ENCODE measurements at places on chromosomes 3 and 15.
A peak's percentile ranks its signal among the peaks of the same experiment; 100 is the strongest.

GRCh38 chr15:80556694-80557367, 138.3 kb upstream of the ABHD17C start:
- no peak for DNase-seq

- no peak for DNase-seq
Observed at GRCh38 chr3:33006081-33006480, 54.6 kb downstream of the CCR4 start.

DNA sequence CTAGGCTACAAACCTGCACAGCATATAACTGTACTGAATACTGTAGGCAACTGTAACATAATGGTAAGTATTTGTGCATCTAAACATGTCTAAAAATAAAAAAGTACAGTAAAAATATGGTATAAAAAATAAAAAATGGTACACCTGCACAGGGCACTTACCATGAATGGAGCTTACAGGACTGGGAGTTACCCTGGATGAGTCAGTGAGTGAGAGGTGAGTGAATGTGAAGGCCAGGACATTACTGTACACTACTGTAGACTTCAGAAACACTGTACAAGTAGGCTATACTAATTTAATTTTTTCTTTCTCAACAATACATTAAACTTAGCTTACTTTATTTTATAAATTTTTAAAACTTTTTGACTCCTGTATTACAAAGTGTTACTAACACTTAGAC, 265.3 kb downstream of the KLF13 start:
- no peak for DNase-seq

DNA sequence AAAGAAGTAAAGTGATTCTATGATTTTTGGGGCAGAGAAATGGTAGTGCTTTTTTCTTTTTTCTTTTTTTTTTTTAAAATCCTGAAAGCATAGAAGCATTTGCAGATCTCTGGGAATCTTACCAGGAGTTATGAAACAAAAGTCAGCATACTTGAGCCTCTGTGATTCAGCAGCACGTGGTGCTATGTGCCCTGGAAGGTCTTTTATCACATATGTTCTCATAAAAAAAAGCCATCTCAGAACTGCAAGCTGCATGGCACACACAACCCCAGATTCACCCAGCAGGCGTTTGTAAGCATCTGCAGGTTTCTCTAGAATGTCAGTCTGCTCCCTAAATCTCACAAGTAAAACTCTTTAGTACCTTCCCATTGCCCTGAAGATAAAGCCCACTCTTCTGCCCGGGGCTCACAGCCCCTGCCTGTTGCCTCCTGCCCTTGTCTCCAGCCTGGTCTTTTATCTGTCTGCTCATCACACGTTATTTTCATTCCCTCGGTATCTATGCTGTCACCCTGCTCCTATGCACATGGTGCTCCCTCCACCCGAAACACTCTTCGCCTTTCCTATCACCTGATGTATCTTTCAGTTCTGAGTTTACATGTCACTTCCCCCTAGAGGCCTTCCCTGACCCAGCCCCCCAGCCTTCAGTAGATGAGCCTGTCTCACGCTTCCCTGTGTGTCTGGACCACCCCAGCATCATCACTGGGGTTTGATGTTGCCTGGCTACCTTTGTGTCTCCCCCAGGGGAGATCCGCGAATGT, 72.4 kb downstream of the CHDH start:
- DNase-seq, result peak; percentile 37

DNA sequence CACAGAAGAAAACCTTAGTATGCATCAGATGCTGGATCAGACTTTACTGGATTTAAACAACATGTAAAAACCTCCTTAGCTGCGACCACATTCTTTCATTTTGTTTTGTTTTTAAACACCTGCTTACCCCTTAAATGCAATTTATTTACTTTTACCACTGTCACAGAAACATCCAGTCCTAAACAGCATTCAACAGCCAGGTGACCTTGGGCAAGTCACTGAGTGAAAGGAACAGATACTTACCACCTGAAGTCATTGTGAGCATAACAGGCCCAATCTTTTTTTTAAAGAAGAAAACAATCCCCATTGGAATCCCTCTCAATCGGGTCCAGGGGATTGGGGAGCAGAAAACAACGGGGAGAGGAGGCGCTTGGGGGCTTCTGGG, 390 bp downstream of the STARD5 start:
- DNase-seq, result no peak

DNA sequence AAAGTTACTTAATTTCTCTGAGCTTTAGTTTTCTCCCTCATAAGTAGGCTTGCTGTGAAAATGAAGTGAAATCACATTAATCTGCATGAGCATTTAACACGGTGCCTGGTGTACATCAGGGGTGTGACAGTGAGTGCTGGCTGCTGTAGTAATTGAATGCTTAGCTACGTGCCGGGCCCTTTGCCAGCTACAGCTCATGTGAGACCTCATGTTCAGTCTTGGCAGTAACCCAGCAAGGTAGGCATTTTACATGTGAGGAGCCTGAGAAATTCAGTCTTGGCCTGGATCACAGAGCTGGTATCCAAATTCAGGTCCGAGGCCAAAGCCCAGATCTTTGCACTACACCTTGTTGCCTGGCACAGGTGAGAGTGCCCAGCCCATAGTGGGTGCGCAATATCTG, 9.1 kb downstream of the GHRL start:
- DNase-seq, result no peak

DNA sequence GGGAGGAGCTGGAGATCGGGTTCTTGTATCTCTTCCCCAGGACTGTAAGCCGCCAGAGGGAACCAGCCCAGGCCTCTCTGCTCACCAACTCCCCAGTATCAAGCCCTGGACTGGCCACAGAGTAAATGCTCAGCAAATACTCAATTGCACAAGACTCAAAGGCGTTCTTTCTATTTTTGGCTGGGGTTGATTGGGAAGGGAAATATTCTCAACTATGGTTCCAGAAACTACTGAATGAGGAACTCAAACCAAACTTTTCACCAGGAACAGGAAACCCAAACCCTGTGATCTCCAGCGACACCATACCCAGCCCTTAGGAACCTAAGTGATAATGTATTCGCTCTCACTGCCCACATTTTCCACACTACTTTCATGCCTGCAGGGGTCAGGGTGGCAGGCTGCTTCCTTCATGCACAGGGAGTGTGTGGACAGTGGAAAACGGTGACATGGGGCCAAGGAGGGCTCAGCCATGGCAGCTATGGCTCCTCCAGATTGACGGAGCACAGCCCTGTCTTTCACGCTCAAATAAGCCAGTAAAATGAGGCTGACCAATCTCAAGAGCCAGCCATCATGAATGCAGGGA, 124.7 kb upstream of the RAD18 start:
- no peak for DNase-seq

DNA sequence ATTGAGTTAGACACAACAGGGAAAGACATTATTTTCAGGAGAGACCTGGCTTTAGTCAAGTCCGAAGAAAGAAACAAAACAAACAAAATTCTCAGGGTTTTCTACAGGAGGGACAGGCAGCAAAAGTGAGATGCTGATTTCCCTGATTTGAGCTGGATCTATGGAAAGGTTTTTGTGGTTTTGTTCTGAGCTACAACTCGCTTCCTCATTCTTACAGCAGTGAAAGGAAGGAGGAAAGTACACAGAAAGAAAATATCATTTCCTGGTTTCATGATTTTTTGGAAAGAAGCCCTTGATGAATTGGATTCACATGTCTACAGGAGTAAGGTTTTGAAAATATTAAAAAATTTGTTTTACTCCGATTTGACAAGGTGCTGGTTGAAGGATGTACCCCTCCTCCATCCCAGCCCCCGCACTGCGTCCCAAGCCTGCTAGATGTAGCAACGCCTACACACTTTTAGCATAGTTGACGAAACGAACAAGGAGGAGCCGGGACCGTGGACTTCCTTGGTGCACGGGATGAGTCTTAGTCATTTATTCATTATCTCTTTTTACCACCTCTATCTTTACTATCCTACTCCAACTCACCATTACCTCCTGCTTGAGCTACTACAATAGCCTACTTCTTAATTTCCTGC, 10.8 kb downstream of the PRICKLE2 start:
- no peak for DNase-seq

DNA sequence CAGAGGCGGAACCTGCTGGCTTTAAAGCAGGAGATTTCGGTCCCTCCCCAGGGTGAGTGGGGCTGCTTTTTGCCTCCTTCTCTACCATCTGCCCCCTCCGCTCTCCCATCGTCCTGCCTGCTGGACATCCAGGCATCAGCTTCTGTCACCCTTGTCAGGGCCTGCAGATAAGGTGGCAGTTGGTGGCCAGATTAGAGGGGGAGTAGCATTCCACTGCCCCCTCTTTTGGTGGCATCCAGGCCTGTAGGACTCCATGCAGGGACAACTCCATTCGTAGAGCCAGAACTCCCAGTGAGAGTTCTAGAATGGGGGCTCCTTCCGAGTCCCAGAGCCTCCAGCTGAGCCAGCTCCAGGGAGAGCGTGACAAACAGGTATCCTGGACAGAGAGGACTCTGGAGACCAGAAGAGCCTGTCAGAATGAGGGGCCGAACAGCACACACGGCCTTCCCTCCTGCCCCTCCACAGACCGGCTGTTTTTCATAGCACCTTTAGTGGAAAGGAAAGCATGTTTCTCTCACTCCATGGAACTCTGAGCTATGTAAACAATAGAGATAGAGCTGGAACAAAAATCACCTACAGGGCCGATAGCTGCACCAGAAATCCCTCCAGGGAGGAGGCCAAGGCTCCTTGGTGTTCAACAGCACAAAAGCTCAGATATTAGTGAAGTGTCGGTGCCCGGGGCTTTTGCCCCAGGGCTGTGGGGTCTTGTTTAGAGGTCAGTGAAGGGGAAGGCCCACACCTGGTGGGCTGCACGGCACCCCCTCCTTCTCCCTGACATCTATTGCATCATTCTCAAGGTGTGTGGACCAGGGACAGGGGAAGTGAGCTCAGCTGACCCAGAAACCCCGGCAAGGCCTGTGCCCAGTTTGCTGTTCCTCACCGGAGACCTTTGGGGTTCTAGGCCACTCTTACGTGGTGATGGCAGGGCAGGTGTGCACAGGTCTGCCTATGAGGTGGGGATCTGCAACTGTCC, 34.2 kb downstream of the MAGEF1 start:
- no peak for DNase-seq

DNA sequence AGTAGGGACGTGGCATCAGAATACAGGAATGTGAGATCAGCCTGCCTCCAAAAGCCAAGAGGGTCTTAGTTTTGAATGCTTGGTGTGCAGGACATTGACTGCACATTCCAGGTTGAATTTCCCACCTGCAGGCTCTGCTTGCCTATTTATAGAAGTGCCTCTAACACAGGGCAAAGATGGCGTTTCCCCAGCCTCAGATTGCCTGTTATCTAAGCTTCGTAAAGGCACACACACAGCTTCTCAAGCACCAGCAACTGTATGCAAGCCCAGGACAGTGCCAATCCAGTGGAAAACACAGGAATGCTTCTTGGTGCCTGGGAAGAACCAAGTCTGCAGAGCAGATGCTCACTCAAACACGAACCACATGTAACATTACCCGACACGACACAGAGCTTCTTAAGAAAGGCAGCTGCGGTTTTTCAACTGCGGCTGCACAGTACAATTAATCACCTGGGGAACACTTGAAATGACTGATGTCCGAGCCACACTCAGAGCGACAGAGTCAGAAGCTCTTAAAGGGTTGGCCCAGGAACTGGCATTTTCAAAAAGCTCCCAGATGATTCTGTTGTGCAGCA, 90.0 kb upstream of the ANKRD34C start:
- no peak for DNase-seq

DNA sequence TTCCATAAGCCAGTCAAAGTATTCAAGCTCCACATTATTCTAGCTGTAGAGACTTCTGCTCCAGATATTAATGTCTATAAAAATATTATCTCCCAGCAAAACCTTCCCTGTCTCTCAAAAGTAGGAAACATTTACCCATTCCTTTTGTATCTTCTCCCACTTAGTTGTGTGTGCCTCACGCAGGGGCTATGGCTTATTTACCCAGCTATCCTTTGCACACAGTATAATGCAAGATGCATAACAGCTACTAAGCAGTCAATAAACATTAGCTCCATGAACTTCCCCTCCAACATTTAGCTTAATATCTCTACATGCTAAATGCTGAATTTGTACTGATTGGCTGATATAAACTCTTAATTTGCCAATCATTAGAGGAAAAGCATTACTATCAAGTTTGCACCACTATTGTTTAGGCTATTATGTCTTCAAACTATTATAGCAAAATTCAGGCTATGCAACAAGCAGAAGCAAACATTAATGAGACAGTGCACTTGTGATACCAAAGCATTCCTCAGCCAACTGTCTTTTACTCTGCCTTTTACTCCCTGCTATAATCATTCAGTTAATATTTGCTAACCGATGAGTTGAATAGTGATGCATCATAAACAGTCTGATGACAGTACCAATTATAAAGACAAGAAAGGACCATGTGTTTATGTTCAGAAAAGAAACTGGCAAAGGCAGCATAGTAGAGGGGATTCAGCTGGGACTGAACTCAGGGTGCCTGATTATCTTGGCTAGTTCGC, 81.2 kb downstream of the PLCH1 start:
- DNase-seq, result no peak

DNA sequence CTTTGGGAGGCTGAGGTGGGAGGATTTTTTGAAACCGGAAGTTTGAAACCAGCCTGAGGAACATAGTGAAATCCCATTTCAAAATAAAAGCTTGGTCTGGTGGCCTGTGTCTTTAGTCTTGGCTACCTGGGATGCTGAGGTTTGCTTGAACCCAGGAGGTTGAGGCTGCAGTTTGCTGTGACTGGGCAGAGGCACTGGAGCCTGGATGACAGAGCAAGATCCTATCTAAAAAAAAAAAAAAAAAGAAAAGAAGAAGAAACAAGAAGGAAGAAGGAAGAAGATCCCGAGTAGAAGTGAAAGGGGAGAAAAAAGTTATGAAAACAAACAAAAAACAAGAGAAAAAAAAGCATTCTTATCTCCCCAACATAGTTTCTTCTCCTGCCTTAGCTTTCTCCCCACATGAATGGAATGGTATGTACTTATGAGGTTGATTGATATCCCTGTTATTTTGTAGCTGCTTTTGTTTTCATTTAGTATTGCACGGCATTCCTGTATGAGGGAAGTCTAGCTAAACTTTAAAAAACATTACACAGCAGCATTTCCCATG, 42.4 kb downstream of the TMEM40 start:
- no peak for DNase-seq

- no peak for DNase-seq
Observed at GRCh38 chr3:10837849-10838248, 21.8 kb downstream of the SLC6A11 start.

DNA sequence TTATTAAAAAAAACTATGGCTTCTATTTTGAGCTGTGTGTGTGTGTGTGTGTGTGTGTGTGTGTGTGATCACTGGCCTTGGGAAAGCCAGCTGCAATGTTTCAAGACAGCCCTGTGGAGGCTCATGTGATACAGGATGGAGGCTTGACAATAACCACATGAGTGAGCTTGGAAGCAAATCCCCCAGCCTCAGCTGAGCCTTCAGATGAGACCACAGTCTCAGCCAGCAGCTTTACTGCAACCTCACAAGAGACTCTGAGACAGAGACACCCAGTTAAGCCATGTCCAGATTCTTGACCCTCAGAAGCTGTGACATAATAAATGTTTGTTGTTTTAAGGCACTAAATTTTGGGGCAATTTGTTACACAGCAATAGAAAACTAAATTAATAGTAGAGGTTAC, 52.5 kb downstream of the GRK7 start:
- DNase-seq, result no peak

DNA sequence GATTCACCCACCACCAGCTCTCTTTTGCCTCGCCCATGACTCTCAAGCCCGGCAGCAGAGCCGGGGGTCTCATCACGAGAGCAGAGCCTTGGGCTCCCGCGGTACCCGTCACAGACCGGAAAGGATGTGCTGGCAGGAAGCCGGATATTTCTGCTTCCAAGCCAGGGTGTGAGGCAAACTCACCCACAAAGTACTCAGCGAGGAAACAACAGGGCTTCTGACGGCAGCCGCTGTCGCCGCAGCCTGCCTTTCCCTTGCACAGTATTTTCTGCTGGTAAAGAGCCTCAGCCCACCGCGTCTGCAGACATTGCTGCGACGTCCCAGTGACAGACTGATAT, 119.9 kb downstream of the NSMCE3 start:
- no peak for DNase-seq

GRCh38 chr3:35673017-35673416, 33.7 kb downstream of the ARPP21 start:
- DNase-seq, result no peak

Data from T-helper 1 cell (primary cell).